ENCODE measurements at places on chromosomes 16 and 17.

DNA sequence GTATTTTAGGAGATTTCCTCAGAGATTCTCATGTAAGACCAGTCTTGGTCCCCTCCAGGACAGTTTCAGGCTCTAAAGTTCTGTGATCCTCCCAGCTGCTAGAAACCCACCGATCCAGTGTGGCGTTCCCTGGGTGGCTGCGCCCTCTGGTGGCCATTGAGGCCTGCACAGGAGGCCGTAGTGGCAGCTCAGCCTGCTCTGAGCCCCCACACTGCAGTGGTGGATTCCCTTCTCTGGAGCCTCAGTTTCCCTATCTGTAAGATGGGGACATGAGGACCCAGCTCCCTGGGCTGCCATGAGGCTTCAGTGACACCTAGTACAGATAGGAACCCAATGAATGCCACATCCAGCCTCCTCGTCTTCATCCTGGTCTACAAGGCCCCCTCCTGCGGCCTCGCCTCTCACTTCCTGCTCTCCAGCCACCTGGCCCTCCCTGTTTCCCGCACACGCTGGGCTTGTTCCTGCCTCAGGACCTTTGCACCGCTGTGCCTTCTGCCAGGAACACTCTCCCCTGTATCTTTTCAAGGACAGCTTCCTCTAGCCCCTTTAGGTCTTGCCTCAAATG is 16.5 kb downstream of the CCDC102A start:
- peak; percentile 31 for DNase-seq

DNA sequence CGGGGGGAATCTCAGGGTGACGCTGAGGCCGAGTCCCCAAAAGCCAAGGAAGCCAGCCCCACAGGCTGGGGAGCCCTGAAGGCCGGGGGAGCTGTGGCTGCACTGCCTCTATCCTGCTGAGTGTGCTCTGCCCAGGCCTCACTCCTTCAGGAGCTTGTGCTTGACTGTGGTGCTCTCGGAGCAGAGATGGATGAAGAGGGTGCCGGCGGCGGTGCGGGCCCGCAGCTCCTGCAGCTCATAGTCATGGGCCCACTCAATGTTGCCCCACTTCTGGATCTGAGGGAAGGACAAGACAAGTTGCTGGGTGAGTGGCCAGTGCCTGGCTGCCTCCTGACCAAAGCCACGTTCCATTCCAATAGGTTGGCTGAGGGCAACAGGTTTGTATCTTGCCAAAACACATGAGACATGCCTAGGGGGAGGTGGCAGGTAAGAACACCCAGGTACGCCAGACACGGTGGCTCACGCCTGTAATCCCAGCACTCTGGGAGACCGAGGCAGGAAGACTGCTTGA is 20.5 kb downstream of the ATPAF2 start:
- no peak for DNase-seq

DNA sequence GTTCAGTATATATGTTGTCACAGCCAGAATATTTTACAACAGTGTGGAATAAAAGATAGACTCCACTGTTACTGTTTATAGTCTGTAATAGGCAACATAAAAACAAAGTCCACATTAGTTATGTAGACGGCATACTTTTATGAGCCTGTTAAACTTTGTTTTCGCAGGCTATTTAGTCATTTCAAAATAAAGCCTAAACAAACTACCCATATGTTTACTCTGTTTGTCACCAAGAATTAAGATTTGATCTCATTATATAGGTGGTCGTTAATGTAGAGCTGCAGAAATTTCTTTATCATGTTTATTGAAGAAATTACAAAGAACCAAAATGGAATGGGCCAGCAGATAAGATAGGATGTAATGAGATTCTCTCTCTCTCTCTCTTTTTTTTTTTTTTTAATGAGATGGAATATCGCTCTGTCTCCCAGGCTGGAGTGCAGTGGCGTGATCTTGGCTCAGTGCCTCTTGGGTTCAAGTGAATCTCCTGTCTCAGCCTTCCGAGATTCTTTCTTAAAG is 943.8 kb upstream of the SOX9 start:
- no peak for DNase-seq

- DNase-seq = no peak
These were observed 957.1 kb upstream of the SOX9 start for GRCh38 chr17:71163813-71164122.

DNA sequence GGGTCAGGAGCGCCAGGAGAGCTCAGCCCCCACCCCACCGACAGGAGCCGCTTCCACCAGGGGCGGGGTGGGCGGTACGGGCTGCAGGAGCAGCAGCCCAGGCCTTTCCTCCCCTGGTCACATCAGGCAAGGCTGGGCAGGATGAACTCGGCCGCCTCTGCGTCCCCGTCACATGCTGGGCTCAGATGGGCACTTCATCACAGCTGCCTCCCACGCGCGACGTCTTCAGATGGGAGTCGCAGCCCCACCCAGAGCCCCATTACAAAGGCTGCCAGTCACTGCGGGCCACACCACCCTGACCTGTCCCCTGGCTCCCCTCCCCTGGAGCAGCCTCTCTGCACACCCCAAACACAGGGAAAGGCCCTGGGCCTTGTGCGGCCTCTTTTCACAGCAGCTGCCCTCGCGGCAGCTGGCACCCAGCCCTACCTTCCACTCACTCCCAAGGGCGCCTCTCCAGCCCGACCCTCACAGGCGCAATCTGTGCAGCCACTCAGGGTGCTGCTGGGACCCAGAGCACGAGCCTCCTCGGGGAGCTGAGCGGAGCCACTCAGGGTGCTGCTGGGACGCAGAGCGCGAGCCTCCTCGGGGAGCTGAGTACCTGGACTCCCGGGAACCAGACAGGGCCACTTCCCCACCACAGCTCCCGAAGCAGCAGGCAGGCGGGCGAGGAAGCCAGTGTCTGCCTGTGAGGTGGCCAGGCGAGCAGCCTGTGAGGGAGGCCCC is 4.7 kb downstream of the ZNF598 start:
- DNase-seq = no peak

DNA sequence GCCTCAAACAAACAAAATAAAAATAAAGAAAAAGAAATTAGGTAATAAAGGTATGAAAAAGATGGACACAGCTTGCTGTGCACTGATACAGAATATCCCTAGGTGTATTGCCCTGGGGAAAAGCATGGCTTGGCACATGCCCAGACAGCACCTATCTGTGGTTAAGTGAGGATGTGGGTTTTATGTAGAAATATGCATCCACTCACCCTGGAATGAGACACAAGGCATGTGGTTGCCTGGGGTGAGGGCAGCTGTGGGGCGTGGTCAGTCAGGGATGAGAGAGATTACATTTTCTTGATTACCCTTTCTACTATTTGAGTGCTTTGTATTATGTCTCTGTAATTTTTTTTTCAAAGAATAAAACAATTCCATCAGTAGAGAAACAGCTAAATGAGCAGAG is 6.9 kb downstream of the PLLP start:
- DNase-seq = no peak

- no peak for DNase-seq
These were observed 5.5 kb upstream of the TMEM92 start for GRCh38 chr17:50268743-50269275.

GRCh38 chr17:9298776-9299295 is 276.8 kb downstream of the STX8 start:
- DNase-seq = no peak

- DNase-seq = no peak
These were observed 227.6 kb downstream of the UTP18 start for GRCh38 chr17:51487947-51488346.

GRCh38 chr17:78117027-78117981 is 11.3 kb downstream of the TMC6 start:
- peak; percentile 59 for DNase-seq

GRCh38 chr16:50879873-50880695 is 138.2 kb downstream of the CYLD start:
- DNase-seq = no peak

GRCh38 chr17:75720656-75721462 is at the start of gene ITGB4:
Gene ITGB4, plus strand, starts transcription at chr17:75721459. Its CDS starts 3,245 bp downstream, at chr17:75724704.
- peak; percentile 69 for DNase-seq

DNA sequence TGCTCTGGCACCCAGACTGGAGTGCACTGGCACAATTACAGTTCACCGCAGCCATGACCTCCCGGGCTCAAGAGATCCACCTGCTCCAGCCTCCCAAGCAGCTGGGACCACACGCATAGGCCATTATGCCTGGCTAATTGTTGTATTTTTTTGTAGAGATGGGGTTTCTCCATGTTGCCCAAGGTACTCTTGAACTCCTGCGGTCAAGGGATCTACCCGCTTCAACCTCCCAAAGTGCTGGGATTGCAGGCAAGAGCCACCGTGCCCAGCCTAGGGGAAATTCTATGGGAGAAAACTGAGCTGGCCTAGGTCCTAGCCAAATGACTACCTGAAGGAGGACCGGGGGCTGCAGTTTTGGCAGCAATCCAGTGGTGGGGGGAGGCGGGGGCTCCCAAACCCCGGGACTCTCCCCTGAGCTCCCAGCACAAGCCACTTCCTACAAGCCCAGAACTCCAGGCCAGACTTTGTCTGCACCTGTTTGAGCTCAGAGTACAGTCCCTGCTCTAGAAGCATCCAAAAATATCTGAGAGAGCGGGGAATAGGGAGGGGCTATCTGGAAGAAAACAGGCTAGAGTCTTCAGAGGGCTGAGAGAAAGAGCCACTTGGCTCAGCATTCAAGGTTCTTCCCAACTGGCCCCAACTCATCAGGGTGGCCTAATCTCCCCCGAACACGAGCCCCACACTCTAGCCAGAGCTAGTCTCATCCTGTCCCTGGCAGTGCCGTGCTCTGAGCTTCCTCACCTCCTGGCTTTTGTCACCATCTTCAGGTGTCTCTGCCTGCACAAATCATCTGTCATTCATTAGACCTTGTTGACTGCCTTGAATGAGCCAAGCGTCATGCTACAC is 9.1 kb downstream of the SRL start:
- no peak for DNase-seq

GRCh38 chr17:40617678-40618240 is 29.9 kb downstream of the SMARCE1 start:
- DNase-seq = no peak

GRCh38 chr17:41710472-41711090 is 1.6 kb upstream of the GAST start:
- peak; percentile 12 for DNase-seq
